ENCODE measurements at places on chromosomes 3 and 15.

DNA sequence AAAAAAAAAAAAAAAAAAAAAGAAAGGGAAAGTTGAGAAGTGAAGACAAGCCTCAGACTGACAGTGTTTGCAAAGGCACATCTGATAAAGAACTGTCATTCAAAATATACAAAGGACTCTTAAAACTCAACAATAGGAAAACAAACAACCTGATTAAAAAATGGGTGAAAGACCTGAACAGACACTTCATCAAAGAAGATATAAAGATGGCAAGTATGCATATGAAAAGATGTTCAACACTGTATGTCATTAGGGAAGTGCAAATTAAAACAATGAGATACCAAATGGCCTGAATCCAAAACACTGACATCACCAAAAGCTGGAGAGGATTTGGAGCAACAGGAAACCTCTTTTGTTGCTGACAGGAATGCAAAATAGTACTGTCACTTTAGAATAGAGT is 48.6 kb downstream of the MCCC1 start:
- DNase-seq: no peak

- no peak for DNase-seq
Measured at GRCh38 chr3:100954990-100955389, 38.2 kb downstream of the ABI3BP start.

- no peak for DNase-seq
Measured at GRCh38 chr15:31381801-31382712, 55.4 kb downstream of the KLF13 start.

DNA sequence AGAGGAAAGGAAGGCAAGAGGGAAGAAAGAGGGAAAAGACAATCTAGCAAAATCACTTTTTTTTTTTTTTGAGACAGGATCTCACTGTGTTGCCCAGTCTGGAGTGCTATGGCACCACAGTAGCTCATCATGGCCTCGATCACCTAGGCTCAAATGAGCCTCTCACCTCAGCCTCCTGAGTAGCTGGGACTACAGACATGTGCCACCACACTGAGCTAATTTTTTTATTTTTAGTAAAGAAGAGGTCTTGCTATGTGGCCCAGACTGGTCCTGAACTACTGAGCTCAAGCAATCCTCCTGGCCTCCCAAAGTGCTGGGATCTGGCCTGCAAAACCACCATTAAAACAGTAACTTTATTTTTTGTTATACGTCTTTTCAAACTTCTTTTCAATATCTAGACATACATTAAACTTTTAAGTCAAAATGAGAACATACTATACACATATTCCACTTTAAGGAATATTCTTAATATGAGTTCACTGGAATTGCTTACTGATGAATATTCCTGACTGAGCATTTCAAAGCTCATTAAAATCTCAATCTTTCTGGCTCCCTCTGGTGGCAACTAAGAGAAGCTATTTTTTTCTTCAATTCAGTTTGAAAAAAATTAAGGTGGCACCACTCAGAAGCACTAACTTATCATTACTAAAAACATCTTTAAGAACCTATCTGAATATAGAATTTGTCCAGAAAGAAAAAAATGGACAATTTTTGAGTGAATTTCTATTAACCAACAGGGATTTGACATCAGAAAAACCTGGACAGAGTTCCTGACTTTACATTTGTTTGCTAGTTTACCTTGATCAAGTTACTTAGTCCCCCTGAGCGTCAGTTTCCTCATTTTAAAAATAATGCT is 40.9 kb downstream of the UACA start:
- DNase-seq: no peak

GRCh38 chr3:125359700-125360099 is 15.4 kb downstream of the ZNF148 start:
- DNase-seq: no peak

Measured in amygdala (tissue), 56 donors.